ENCODE measurements at places on chromosomes 5 and 9. TPM values are rescaled to one million over a fixed set of nuclear protein-coding genes. Genes with fewer than 3 reads are reported as not detected.

- no peak for DNase-seq
Observed at GRCh38 chr5:60978968-60979367, 34.0 kb downstream of the NDUFAF2 start.

- no peak for DNase-seq
Observed at GRCh38 chr5:157545610-157546310, 29.8 kb downstream of the ADAM19 start.

Gene BASP1
- total RNA-seq = 4.4 TPM

DNA sequence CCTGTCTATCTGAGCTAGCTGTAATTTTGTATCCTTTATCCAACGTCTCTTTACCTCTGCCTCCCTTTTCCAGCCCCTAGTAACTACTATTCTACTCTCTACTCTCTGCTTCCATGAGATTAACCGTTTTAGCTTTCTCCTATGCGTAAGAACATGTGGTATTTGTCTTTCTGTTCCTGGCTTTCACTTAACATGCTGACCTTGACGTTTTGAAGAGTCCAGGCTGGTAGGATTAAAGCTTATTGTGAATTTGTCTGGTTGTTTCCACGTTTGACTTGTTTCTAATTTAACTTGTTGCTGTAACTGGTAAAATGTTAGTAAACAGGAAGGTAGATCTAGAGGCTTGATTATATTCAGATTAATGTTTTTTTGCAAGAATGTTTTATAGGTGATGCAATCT lies 385.3 kb downstream of the PSAT1 start:
- DNase-seq = no peak

DNA sequence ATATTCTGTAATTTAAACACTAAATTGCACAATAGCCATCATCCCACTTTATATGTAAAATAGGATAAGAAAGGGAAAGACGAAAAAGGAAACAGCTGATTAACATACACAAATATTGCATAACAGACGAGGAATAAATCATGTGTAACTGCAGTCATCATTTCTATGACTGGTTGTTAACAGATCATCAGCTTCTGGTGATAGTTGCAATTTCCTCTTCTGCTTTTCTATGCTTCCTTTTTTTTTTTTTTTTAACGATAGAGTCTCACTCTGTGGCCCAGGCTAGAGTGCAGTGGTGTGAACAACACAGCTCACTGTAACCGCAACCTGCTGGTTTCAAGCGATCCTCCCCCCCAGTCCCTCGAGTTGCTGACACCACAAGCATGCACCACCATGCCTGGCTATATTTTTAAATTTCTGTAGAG lies 22.5 kb upstream of the JAKMIP2 start:
- no peak for DNase-seq

Gene FOXI1
- not detected for total RNA-seq

- DNase-seq = no peak
Observed at GRCh38 chr5:59245198-59245597, 648.3 kb downstream of the PDE4D start.

Gene LRRC19
- not detected for total RNA-seq

DNA sequence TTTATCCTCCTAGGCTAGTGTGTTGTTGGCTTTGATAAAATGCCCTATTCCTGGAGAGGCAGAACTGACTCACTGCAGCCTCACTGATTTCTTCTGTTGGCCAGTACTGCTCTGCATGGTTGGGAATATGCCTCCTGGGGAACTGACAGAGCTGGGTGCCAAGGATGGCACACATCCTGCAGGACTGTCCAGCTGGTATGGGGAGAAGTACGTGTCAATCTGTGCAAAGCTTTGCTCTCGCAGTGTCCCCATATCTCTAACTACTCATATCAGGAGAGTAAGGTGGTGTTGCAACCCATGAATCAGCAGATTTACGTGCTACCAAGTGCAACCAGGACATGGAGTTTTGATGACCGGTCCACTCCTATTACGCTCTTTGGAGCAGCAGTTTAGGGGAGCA lies 74.7 kb downstream of the TEK start:
- no peak for DNase-seq

DNA sequence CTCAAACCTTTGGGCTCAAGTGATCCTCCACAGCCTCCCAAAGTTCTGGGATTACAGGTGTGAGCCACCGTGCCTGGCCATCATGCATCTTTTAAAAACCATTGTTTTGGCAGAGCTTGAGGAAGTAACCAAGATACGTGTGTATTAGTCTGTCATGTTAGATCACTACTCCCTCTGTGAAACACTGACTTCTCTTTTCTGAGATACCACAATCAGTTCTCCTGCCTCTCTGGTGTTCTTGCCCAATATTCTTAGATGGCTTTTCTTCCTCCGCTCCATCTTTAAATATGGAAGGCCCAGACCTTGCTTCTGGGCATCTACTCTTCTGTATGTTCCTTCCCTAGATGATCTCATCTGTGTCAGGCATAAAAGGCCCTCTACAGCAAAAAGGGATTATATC lies 14.2 kb upstream of the CCNB1 start:
- DNase-seq = no peak

Gene KIF27
- total RNA-seq = 4.4 TPM

Measured in dermis blood vessel endothelial cell (primary cell).